ENCODE measurements at places on chromosomes 1 and 21. TPM values are rescaled to one million over a fixed set of nuclear protein-coding genes. Genes with fewer than 3 reads are reported as not detected.

DNA sequence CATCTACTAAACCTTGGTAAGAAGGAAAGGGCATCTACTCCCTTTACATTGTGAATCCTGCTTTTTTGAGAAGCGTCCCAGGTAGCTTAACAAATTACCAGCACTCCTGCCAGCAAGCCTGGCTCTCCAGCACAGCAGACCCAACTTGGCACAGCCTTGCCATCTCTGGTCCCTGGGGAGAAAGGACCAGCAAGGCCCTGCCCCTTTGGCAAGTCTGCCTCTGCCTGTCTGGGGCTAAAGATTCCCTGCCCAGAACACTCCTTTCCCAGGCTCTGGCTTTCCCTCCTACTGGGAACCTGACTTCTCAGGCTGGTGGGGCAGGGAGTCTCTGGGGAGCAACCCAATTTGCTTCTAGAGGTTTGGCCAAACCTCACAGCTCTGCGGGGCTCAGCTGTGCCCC, 68.5 kb downstream of the ATP2B4 start:
- DNase-seq, result no peak

- no peak for DNase-seq
Observed at GRCh38 chr1:46181343-46182260, 5.3 kb upstream of the P3R3URF start.

- DNase-seq, result peak; percentile 60
Observed at GRCh38 chr1:201791779-201792173, 37.2 kb upstream of the IPO9 start.

DNA sequence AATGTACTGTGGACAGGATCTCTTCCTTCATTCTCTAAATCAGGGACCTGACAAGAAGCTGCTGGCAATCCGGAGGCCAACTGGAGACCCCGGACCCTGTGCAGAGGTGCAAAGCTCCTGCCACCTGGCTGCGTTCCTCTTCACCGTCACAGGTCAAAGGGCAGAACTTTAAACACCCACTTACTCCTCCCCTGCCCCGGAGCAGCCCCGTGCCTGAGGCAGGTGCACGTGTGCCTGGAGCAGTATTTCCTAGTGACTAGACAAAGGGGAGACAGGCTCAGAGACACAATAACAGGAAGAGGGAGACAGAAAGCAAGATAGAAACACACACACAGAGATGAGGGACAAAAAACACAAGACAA, 6.6 kb upstream of the PIGC start:
- no peak for DNase-seq

GRCh38 chr1:204968135-204968534, 74.9 kb upstream of the CNTN2 start:
- no peak for DNase-seq

GRCh38 chr1:30684881-30685795, 38.2 kb downstream of the MATN1 start:
- DNase-seq, result peak; percentile 71

DNA sequence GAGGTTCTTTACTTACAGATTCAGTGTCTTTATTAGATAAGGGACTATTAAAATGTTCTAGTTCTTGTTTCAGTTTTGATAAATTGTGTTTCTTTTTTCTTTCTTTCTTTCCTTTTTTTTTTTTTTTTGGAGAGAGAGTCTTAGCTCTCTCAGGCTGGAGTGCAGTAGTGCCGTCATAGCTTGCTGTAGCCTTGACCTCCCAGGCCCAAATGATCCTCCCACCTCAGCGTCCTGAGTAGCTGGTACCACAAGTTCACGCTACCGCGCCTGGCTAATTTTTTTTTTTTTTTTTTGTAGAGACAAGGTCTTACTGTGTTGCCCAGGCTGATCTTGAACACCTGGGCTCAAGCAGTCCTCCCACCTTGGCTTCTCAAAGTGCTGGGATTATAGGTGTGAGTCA, 76.6 kb downstream of the TMEM200B start:
- no peak for DNase-seq

- DNase-seq, result no peak
Observed at GRCh38 chr1:241834733-241835377, 13.1 kb upstream of the EXO1 start.

Gene LENEP
- polyA plus RNA-seq, result 0.53 TPM

Gene RUNX3
- polyA plus RNA-seq, result 0.45 TPM

Gene CD1B
- polyA plus RNA-seq, result not detected

Gene MNDA
- 5.8 TPM for polyA plus RNA-seq
